ENCODE measurements at places on chromosomes 2 and 18.
A peak's percentile ranks its signal among the peaks of the same experiment; 100 is the strongest.

GRCh38 chr2:135875491-135876065, 665 bp downstream of the MCM6 start:
- DNase-seq: peak; percentile 64

DNA sequence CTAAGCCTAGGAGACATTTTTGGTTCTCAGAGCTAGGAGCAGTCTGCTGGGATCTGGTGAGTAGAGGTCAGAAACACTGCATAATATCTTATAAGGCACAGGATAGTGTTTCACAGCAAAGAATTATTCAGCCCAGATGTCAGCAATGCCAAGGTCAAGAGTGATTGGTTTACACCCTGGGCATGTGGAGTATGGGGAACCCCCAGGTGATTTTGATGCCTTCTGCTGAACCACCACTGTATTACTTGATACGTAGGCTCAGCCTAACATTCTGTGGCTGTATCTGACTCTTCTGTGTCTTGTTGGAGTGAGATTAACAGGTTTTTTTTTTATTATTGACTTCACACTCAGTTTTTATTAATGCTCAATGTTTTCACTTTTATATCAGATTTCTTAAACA, 6.0 kb downstream of the DDX18 start:
- no peak for DNase-seq

DNA sequence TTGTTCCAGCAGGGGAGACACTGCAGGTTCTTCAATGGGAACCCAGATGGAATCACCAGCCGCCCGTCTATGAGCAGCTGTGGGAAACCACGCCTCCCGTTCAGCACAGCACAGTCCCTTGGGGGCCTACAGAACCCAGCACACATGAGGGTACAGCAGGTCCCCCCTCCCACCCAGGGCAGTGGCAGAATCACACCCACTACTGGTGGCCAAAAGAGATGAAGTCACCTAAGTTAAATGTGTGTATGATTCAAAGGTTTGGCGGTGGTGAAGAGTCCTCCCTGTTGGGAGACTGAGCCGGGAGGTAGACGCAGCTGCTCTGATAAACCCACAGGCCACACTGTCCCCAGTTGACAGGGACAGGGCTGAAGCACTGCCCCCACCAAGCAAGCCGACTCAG, 44.3 kb downstream of the L3MBTL4 start:
- no peak for DNase-seq

DNA sequence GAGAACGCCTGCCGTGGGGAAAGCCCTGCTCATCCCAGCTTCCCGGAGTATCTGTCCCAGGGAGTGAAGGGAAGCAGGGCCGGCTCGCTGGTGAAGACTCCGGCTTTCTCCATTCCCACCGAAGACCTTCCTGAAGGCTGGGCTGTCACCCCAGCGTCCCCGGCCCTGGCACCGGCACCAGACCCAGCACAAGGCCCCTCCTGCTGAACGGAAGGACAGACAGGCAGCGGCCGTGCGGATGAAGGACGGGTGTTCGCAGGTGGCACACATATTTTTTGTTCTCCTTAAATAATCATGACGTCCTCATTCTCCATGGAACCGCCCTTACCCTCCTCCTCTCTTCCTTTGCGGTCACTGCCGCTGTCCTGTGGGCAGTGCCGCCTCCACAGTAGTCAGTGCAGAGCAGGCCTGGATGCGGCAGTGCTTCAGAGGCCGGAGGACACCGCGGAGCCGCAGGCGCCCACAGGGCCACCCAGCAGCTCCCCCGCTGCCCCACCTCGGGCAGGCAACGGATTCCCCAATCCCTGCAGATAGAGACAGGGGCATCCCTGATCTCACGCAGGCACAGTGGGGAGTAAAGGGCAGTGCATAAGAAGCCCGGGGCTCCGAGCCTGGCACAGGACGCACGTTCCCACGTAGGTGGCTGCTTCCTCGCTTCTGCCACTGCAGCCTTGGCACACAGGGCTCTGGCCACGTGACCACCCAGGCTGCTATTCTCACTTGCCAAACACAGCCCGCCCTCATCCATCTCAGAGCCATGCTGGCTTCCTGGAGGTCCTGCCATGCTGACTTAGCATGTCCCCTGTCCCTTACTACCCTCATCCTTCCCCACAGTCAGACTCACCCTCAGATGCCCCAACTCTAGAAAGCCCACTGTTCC, 229.7 kb downstream of the EIPR1 start:
- no peak for DNase-seq

DNA sequence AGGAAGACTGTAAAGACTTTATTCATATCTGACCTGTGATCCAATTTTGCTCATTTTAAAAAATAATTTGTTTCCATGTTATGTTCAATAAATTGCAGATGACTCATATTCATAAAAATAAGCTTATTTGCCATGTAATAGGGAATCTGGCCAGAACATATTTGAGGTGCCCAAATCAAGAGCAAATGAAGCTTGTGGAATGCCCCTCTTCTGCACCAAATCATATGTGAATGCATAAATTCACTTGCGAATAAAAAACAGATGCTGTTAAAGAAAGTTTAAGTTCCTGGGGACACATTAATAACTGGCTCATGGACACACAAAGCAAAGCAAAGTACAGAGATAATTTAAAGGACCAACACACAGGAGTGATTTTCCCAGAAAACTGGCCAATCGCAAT, 279.0 kb upstream of the CDH2 start:
- no peak for DNase-seq

DNA sequence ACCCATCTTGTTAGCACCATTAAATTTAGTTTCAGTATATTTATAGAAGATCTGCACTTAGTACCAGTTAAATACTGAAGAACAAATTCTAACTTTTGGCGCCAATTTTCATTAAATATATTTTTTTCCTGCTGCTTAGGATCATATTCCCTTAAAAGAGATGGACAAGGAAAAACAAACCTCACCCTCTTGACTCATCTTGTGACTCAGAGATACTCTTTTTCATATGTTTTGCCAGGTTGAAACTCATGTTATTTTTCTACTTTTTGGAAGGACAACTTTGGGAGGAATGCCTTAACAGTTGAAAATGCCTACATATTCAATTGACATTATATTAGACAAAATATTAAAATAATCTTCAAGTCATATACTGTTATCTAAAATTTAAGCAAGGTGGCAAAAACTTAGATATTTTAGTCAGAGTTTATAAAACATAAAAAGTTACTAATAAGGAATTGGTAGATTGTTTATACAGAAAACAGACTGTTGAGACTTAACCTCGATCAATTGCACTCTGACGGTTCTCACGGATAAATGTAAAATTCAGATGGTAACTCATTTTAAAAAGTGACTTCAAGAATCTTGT, 36.2 kb downstream of the PNO1 start:
- no peak for DNase-seq

GRCh38 chr2:232592772-232593395, 40.5 kb upstream of the EFHD1 start:
- DNase-seq: no peak

GRCh38 chr2:91748902-91749301, 3057.4 kb downstream of the RPIA start:
- no peak for DNase-seq

GRCh38 chr18:3147935-3148554, 71.7 kb downstream of the MYOM1 start:
- DNase-seq: no peak

GRCh38 chr18:67938660-67939059, 422.1 kb upstream of the DSEL start:
- DNase-seq: no peak

DNA sequence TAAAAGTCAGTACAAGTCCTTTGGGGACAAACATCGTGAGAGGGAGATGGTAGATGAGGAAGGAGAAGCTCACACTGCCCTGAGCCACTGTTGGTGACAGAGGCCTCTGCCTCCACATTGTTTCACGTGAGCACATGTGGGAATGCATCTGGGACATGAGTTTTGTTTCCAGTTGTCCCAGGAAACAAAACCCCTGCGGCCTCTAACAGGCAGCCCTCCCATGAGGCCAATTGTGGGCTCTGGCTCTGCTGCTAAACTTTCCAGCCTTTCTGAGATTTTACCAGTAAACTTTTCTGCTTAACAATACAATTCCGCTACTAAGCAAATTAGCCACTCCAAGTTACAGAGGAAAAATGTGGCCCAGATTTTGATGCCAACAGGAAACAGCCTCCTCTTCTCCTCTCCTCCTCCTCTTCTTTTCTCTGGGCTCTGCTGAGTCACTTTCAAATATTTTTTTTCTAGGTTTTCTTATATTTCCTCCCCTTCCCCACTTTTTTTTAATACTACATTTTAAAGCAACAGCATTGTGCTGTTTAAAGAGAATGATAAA, 23.4 kb upstream of the LRRC30 start:
- DNase-seq: no peak

GRCh38 chr18:1578505-1578904, 673.8 kb downstream of the ADCYAP1 start:
- DNase-seq: no peak

DNA sequence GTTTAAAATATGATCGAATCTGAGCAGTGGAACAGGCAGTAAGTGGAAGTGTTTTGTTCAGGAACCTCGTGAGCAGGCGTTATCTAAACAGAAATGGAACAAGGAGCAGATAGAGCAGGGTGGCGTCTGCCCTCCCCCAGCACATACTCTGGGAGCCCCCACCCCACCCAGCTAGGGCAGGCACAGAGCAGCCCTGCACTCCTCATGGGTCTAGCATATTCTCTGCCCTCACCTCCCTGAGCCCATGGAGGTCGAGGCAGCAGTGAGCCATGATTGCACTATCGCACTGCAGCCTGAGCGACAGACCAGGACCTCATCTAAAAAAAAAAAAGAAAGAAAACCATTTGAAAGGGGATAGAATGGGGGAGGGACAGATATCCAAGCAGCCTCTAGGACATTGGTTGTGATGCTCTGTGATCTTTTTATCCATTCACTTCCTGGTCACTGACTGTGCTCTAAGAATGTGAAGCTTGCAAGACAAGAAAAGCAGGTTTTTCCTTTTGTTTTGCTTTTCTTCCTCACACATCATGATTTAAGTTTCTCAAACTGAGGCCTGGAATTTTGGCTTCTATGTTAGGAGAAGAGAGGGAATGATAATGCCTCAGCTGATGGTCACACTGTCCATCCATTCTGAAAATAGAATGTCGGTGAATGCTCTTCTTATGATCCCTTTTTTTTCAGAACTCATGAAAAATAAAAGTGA, 3.1 kb downstream of the MLPH start:
- no peak for DNase-seq

GRCh38 chr18:63177919-63178821, 141.4 kb downstream of the BCL2 start:
- DNase-seq: no peak

DNA sequence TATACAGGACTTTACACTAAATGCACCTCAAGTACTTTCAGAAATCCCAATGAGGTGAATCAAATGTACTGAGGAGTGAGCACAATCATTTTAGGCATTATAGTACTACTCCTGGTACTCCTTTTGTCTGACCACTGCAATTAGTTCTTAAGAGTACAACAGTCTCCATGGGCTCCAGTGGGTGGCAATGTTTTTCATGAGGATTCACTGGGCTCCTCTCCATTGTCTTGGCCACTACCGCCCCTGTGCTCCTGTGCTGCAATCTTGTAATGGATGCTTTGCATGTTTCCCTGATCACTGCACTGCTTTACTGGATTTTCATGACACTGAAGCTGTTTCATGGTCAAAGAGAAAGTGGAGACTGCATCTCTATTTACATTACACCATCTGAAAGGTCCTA, 268.5 kb upstream of the ZSWIM2 start:
- no peak for DNase-seq

DNA sequence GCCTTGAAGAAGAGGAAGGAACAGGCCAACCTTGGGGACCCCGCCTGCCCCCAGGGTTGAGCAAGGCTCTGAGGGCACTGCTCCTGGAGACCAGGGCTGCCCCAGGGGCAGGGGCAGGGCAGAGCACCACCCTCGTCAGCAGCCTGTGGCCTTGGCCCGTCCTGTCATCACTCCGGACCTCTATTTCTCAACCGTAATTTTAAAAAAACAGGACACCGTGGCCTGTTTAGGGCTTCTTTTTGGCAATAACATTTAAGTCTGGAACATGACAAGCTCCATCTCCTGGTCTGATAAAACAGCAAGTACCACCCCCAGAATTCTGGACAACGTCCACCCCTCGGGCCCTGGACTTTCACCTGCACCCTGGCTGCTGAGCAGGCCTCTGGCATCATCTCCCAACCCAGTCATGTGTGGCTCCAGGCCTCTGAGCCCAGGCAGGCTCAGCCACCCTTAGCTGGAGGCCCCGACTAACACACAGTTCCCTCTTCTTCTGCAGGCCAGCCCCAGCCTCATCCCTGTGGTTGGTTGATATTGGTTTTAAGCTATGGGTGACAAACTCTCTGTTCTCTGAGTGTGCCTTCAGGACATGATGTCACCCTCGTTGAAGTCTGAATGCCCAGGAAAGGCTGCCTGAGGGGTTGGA, 22.6 kb upstream of the ID2 start:
- no peak for DNase-seq

GRCh38 chr2:142218471-142218870, 87.7 kb upstream of the LRP1B start:
- no peak for DNase-seq

- no peak for DNase-seq
Measured at GRCh38 chr2:162636206-162636728, 202.3 kb downstream of the KCNH7 start.

DNA sequence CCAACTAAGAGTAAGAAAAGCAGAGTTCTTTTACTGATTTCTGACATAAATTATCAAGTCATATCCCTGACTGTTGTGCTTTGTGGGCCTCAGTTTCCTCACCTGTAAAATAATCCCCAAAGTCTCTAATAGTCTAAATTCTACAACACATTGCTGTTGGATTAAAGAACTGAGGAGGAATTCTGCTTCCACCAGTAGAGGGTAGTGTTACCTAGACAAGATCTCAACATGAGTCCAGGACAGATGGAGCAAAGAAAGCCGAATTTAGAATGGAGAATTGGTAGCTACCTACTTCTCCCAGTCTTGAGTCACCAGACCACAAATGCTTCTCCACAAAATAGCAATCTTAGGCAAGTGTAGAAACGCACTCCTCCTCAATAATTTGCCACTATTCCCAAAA, 462.5 kb upstream of the FSHR start:
- DNase-seq: no peak

- no peak for DNase-seq
Measured at GRCh38 chr18:37636831-37637477, 71.4 kb upstream of the CELF4 start.

DNA sequence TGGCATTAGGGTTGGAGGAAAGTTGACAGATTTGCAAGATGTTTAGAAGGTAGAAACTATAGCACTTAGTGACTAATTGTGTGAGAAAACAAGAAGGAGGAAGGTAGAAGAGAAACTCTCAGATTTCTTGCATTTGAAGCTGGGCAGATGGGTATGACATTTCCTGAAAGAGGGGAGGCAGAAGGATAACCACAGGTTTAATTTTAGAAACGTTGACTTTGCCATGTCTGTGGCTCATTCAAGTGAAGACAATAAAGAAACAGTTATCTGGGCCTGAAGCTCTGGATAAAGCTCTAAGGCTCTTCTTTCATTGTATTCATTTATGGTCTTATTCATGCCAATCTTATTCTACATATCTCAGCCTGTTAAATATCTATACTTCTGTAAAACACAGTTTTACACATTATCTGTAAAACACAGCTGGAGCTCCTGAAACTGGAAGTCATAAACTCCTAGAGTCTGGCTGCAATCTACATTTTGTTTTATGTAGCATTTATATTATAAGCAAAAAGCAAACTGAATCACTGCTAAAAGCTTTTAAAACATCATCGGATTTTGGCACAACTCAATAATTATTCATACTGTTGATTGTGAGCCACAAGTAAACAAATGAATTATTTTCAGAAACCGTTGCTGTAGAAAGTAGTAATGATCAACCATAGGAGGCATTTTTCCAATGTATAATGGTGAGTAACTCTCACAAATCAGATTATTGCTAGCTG, 138.5 kb downstream of the RIT2 start:
- DNase-seq: no peak
